ENCODE measurements at places on chromosomes 13 and 19.

- DNase-seq: peak; percentile 60
Observed at GRCh38 chr13:103815619-103816018, 749.4 kb upstream of the SLC10A2 start.

- no peak for DNase-seq
Observed at GRCh38 chr13:96198038-96198437, 108.1 kb downstream of the HS6ST3 start.

GRCh38 chr19:32022731-32023563 lies 322.5 kb upstream of the ZNF507 start:
- no peak for DNase-seq

GRCh38 chr19:6238643-6239281 lies 41.0 kb downstream of the MLLT1 start:
- peak; percentile 40 for DNase-seq

GRCh38 chr19:33080761-33081681 lies at the start of gene GPATCH1:
TSS of gene GPATCH1 (plus strand) at chr19:33081181. CDS start at chr19:33081194, 13 bp downstream.
- peak; percentile 83 for DNase-seq

- DNase-seq: peak; percentile 17
Observed at GRCh38 chr19:8208922-8209461, at the start of gene CERS4. TSS of gene CERS4 (plus strand) at chr19:8209370. CDS start at chr19:8251077, 41,707 bp downstream.

GRCh38 chr19:35559781-35560180 lies 3.7 kb downstream of the ATP4A start:
- DNase-seq: no peak

GRCh38 chr19:34454091-34454490 lies 25.9 kb downstream of the UBA2 start:
- DNase-seq: no peak

DNA sequence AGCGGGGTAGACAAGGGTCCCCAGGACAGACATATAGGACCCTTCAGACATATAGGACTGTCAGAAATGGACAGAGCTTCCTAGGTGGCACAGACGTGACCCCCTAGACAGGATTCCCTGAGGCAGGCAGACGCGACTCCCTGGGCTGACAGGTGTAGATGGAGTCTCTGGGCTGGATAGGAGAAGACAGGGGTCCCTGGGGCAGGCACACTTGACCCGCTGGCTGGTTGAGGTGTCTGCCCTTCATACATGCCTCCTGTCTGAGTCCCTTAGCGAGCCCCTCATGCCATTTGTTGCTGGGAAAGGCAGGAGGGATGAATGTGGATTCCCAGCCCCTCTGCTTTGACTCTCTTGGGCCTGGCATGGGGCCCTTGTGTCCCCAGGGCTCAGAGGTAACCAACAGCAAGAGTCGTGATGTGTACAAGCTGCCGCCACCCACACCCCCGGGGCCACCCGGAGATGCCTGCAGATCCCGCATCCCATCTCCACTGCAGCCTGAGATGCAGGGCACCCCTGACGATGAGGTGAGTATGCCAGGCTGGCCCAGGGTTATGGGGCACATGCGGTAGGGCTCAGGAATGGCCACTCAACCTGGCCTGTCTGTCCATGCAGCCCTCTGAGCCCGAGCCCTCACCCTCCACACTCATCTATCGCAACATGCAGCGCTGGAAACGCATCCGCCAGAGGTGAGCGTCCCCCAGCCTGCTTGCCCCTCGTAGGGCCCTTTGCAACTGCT lies 3.0 kb downstream of the HSPB6 start:
- DNase-seq: no peak

- DNase-seq: peak; percentile 87
Observed at GRCh38 chr19:55585658-55586339, 5.2 kb upstream of the ZNF579 start.

GRCh38 chr13:50730496-50731351 lies 112.8 kb downstream of the DLEU7 start:
- no peak for DNase-seq

DNA sequence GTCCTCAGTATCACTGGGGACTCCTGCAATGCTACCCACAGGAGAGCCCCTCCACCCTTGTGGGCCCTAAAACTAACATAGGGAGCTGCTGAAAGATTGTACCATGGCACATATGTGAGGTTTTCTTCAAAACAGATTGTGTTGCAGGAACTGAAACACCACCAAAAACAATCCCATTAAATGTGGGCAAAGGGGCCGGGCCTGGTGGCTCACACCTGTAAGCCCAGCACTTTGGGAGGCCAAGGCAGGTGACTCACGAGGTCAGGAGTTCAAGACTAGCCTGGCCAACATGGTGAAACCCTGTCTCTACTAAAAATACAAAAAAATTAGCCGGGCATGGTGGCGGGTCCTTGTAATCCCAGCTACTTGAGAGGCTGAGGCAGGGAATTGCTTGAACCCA lies 34.7 kb downstream of the SCGB2B2 start:
- DNase-seq: no peak

- DNase-seq: no peak
Observed at GRCh38 chr19:17061691-17062090, 13.6 kb downstream of the HAUS8 start.

DNA sequence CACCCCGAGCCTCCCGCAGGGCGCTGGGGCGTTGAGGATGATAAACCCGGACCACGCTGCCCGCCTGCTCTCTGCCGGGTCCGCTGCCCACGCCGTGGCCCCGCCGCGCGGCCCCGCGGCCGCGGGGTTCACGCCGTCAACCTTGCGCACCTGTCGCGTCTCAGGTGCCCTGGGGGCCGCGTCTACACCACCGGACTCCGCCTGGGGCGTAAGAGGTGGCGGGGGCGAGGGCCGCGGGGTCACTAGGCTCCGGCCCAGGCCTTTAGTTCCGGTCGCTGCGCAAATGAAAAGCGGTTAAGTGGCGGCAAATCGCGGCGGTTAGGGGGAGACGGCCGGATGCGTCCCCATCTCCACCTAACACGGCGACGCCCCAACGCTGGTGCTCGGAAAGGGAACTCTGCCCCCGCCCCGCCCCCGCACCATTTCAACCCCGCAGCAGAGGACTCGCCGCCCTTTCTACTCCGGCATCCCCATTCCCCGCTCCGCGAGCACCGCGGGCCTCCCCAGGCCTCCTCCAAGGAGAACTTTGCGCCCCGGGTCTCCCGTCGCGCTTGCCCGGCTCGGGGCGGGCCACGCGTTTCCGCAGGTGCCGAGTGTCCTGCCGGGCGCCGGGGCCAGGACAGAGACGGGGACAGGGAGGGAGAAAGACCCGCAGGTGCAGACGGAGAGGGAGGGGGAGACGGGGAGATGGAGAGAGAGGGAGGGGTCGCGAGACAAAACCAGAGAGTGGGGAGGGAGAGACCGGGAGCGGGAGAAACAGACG lies 4.3 kb downstream of the ONECUT3 start:
- no peak for DNase-seq

GRCh38 chr13:22114630-22115311 lies 443.9 kb downstream of the FGF9 start:
- DNase-seq: no peak

DNA sequence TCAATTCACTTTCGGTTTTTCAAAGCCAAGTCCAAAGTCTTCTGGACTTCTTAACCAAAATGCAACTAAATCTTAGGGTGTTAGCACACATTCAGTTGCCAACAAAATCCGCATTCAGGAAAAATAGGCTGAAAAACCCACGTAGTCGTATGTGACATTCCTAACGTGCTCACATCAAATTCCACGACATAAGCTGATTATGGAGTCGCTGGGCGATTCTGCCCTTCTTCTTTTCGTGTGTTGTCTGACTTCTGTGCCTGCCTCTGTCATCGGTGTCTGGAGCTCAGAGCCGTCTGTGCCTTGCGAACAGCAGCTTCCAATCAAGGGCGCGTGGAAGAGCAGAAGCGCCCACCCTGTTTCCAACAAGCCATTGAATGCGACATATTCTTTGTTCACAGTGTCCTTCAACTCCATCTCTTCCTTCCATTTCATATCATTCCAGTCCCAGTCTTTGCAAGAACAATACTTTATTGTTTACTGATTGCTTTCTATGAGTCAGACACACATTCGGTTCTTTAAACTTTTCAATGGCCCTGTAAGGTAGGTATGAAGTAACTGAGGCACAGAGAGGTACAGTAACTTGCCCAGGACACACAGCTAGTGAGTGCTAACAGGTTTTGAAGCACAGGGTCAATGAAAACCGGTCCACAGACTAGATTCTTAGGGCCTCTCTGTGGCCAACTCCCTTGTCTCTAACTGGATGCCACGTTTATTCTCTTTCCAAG lies 8.2 kb upstream of the ZNF507 start:
- DNase-seq: no peak

DNA sequence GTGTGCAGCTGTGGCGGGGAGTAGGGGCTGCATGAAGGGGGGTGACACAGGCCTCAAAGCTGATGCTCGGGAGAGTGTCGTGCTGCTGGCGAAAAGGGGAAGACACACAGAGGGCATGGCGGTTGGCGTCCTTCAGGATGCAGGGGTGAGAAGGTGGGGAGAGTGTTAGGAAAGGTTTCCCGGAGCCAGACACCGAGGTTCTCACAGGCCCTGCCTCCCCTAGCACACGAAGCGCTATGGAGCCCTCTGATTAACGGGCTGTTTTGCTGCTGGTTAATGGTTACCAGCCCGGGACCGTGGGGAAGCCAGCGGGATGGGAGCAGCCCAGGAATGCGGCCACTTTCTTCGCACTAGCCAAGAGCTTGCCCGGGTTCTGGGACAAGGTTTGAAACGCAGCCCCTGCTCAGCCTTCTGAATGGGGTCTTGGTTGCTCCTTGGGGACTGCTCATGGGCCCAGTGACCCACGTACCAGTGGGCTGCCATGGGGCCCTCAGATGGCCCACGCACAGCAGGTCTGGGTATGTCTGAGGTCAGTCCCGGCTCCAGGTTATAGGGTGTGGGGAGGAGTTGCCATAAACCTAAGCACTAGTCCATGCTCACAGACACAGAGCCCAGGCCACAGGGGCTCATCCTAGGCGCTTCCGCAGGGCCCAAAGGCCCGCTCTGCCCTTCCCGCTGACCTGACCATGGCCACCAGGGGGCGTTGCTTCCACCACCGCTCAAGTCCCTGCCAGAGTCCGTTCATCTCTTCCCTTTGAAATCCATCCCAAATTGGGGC lies 31.3 kb upstream of the ISYNA1 start:
- DNase-seq: peak; percentile 61

DNA sequence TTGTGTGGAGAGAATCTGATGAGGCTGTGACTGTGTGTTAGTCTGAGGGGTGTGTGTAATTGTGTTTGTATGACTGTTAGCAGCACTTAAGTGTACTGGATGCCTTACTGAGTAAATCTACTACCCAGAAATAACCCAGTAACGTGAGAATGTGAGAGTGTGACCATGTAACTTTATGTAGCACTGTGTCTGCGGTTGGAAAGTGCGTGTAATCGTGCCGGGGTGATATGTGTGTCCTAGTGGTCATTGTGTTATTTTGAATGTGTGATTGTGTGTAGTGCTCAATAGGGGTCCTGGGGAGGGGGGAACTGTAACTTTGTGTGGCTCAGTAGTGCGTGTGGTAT lies 550 bp downstream of the ZNF383 start:
- peak; percentile 67 for DNase-seq

GRCh38 chr13:50914848-50915247 lies 5.3 kb downstream of the RNASEH2B start:
- peak; percentile 31 for DNase-seq

DNA sequence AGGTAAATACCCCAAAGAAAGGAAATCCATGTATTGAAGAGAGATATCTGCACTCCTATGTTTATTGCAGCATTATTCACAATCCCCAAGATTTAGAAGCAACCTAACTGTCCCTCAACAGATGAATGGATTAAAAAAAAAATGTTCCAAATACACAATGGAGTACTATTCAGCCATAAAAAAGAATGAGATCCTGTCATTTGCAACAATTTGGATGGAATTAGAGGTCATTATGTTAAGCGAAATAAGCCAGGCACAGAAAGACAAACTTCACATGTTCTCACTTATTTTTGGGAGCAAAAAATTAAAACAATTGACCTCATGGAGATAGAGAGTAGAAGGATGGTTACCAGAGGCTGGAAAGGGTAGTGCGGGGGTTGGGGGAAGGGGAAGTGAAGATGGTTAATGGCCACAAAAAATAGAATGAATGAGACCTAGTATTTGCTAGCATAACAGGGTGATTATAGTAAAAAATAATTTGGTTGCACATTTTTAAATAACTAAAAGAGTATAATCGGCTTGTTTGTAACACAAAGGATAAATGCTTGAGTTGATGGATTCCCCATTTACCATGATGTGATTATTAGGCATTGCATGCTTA lies 9.7 kb upstream of the ZNF709 start:
- DNase-seq: no peak

GRCh38 chr19:30174791-30175190 lies 197.4 kb upstream of the ZNF536 start:
- no peak for DNase-seq

DNA sequence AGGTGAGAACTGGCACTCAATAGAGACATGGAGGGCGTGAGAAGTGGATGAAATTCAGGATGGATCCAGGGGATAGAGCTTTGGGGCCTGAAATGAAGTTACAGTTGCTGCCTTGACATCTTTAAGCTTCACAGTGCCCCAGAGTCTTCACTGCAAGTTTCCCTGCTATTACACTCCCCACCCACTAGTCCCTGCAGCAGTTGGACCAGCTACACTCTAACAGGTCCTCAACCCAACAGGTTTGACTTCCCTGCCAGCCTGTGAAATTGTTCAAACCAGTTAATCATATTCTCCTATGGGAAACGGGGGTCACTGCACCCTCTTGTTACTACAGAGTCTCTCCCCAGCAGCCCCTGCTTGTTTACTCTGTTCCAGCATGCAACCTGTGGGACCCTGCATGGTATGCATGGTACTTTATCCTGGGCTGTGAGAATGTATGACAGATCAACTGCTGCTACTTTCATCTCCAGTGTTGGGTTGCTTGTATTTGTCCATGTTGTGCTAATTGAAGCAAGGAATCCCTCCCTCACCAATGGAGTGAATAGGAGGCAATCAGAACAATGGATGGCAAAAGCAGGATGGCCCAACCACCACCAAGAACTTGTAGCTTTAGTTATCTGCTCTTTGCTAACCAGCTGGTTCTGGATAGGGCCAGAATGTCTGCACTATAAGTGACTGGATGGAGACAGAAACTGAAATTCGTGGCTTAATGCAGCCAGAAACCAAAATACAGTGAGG lies 314.2 kb downstream of the OLFM4 start:
- no peak for DNase-seq

- DNase-seq: no peak
Observed at GRCh38 chr19:900043-900301, 6.7 kb downstream of the RNU6-9 start.

GRCh38 chr19:49987159-49987698 lies 26.3 kb upstream of the SIGLEC11 start:
- DNase-seq: peak; percentile 87

DNA sequence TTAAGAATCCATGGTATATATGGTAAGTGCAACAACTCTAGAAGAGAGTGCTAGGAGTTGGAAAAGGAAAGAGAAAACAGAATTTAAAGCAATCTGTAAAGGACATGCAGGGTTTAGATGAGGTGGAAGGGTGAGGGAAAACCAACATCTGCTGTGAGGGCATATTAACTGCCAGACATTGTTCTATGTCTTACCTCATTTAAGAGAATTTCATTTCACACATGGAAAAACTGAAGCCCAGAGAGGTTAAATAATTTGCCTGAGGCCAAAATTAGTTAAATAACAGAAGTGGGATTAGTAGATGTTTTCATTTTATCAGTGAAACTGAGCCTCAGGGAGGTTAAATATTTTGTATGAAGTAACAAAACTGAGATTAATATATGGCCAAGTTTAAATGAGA lies 7.4 kb upstream of the USPL1 start:
- no peak for DNase-seq

- DNase-seq: peak; percentile 67
Observed at GRCh38 chr19:3443840-3444694, 36.3 kb downstream of the SMIM24 start.

- DNase-seq: no peak
Observed at GRCh38 chr19:4371247-4372164, 28.1 kb downstream of the MPND start.

Measured in iris pigment epithelial cell (primary cell).